ENCODE measurements at places on chromosomes 11 and 22.

DNA sequence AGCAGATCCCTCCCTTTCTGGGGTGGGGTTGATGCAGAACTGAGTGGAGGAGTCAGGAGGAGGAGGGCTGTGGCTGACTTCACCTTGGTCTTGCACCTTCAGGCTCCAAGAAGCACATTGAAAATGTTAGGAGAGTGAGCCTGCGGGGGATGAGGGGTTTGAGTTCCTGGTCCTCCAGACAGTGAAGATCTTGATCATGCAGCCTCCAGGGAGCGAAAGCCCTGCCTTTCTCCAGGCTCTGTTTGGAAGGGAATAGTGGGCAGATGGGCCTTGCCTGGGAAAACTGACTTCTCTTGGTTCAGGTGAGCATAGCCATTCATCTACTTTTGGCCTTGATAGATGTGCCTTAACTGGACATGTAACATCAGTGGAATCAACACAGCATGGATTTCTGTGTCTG lies 267.6 kb upstream of the B3GAT1 start:
- no peak for DNase-seq

DNA sequence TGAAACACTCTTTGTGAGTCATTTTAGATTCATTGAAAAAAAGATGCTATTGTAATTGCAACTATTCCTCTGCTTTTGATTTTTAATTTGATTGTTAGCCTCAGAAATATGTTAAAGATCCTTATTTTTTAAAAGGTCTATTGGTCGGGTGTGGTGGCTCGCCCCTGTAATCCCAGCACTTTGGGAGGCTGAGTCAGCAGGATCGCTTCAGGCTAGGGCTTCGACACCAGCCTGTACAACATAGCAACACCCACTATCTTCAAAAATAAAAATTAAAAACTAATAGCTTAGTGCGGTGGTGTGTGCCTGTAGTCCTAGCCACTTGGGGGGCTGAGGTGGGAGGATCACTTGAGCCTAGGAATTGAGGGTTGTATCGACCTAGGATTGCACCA lies 71.9 kb upstream of the MYO18B start:
- no peak for DNase-seq

GRCh38 chr11:63274776-63275175 lies 31.4 kb upstream of the SLC22A25 start:
- no peak for DNase-seq

- DNase-seq = no peak
Measured at GRCh38 chr11:11461473-11461872, 108.4 kb upstream of the CSNK2A3 start.

GRCh38 chr22:46770151-46770641 lies 7.7 kb downstream of the TBC1D22A start:
- DNase-seq = no peak

- no peak for DNase-seq
Measured at GRCh38 chr11:58006940-58007339, 16.7 kb upstream of the OR9Q1 start.

- no peak for DNase-seq
Measured at GRCh38 chr11:16169541-16169940, 186.8 kb downstream of the SOX6 start.

DNA sequence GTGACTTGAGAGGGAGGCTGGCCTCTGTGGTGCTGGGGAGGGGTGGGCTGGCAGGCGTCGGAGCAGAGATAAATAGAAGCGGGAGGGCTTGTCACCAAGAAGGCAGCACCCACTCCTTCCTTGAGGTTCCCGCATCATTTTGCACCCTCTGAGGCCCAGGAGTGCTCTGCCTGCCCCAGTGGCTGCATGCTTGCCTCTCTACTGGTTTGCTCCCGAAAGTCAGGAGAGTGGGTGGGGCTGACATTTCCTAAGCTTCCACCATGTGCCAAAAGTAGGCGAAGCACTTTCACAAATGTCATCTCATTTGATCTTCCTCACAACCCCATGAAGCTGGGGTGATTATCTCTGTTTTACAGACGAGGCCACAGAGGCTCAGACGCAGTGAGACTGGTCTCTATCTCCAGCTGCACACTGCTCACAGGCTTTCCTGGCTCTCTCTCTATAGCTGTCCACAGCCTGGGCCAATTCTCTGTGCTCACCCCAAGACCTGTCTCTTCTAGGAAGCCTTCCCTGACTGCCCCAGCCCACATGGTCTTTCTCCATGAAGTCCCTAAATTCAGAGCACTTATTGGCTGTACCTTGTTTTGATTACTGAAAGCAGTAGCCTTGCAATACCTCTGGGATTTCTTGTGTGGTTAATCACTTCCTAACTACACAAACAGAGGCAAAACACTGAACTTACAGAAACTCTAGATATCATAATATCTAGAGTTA lies 2.6 kb upstream of the UCP3 start:
- DNase-seq = peak; percentile 85

GRCh38 chr11:8698917-8699441 lies 16.4 kb downstream of the RPL27A start:
- no peak for DNase-seq

DNA sequence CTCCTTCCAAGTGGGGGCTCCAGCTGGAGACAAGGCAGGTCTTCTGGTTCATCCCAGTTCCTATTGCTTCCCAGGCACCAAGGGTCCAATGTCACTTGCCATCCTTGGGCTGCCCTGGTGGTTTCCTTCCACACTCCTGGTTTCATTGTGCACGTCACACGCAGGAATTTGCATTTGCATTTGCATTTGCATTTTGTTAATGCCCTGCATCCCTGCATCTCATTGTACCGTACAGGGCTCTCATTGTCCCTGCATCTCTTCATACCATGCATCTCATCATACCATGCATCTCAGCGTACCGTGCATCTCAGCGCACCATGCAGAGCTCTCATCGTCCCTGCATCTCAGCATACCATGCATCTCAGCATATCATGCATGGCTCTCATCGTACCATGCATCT lies 112.2 kb upstream of the SYT13 start:
- DNase-seq = no peak

GRCh38 chr22:27971926-27972325 lies 52.9 kb upstream of the PITPNB start:
- no peak for DNase-seq

DNA sequence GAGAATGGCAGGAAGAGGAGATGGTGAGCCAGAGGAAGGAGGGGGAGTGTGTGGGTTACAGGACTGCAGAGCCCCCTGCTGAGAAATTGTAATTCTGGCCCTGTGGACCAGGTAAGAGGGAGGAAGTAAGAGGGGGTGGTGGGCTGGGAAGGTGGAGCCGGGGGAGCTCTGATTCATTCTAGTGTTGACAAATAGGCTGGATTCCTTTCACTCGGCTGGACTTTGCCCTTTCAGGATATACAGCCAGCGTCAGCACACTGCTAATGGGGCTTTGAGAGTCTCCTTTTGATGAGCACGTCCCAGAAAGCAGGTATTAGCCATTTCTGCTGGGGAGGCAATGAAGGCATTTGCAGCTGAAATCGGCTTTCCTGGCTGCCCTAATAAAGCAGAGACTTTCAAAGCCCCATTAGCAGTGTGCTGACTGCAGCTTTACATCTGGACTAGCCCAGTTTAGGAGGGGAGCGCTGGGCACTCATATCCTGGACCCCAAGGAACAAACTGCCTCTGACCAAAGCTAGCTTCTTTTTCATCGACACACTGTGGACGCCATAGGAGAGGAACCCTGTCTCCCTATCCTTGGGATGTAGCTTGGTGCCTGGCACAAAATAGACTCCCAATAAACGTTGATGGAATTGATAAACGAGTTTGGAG lies 44.8 kb upstream of the CADM1 start:
- no peak for DNase-seq

GRCh38 chr11:8501836-8502235 lies 92.2 kb downstream of the STK33 start:
- no peak for DNase-seq

- no peak for DNase-seq
Measured at GRCh38 chr22:46064966-46065666, 85.2 kb upstream of the PPARA start.

DNA sequence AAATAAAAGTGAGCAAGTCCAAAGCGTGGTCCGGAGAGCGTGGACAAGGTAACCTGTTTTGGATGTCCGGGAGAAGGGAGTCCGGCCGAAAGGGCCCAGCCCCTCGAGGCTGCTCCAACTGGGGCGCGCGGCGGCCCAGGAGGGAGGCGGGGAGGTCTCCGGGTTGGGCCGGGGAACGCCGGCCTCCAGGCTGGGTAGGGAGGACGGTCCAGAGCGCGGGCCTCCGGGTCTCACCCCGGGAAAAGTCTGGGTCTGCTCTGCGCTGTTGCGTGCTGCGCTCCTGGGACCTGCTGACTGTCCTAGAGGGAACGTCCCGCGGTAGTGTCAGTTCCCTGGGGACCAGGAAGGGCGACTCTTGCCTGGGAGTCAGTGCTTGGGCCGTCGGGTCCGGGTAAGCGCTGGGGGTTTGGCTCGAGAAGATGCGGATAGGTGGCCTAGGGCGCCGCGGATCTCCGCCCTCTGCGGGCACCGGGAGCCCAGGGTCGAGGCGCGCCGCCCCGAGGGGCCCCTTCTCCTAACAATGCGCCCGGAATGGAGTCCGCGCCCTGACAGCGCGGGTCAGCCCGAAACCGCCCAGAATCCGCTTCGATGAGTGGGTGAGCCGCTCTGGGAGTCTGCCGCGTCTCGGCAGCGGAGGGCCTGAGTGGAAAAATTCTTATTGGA lies 988 bp upstream of the FLI1 start:
- DNase-seq = no peak

DNA sequence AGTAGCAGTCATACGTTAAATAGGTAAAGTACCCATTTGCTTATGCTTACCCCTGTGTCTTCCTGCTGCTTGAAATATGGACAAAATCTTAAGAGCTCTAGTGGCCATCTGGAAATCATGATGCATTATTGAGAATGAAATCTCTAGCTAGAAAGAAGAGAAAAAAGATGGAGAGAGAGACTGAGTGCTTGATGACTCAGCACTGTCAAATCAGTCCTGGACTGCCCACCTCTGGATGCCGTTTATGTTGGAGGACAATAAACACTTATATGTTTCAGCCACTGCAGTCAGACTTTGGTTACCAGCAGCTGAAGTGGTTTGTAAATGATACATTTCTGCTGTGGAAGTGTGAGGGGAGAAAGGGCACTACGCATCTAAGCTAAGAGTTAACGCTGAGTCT lies 3.6 kb downstream of the OR8B4 start:
- DNase-seq = no peak

GRCh38 chr22:43424666-43425630 lies 13.1 kb downstream of the MPPED1 start:
- DNase-seq = no peak

- no peak for DNase-seq
Measured at GRCh38 chr22:20578707-20579106, 71.3 kb downstream of the MED15 start.

- DNase-seq = peak; percentile 83
Measured at GRCh38 chr22:24951942-24952836, at the start of gene KIAA1671. TSS of gene KIAA1671 (plus strand) at chr22:24952716. CDS start at chr22:25028000, 75,284 bp downstream.

DNA sequence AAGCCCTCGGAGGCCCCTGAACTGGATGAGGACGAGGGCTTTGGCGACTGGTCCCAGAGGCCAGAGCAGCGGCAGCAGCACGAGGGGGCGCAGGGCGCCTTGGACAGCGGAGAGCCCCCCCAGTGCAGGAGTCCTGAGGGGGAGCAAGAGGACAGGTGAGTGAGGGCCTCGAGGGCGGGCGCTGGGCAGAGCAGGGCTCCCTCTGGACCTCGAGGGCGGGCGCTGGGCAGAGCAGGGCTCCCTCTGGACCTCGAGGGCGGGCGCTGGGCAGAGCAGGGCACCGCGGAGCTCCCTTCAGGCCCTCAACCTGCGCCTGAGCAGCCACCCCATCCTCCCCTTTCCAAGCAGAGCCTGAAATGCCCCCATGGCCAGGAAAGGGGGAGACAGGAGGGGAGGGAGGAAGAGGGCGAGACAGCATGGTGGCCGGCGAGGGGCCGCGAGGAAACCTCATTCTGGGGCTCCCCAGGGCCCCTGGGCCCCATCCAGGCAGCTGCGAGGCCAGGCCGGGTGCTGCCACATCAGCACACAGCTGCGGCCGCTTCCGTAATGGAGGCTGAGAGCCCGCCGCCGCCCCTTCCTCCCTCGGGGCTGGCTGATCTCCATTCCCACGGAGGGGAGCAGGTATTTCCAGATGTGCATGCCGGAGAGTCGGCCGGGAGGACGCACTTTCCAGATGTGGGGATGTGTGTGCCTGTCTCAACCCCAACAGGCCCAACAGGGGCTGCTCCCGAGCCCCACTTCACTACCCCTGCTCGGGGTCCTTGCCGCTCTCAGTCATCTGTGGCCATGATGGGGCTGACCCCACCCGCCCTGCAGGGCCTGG lies 10.0 kb downstream of the PRR33 start:
- DNase-seq = no peak

- DNase-seq = no peak
Measured at GRCh38 chr11:116366980-116367645, 405.7 kb downstream of the BUD13 start.

- no peak for DNase-seq
Measured at GRCh38 chr11:106619320-106619990, 398.8 kb downstream of the GUCY1A2 start.

DNA sequence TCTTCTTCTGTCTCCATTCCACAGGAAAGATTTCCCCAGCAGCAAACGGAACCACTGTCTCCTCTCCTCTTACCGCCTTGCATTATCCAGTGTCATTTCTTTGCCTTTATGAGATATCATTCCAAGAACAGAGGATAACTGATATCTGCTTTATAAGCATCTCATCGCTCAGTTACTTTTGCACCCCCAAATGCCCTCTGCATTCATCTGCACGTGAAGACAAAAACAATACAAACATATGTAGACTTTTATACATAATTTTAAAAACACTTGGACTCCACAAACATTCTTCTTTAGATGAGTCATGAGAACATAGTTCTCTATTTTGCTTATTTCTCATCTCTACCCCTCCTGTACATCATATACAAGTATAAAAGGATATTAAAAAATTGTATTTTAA lies 512 bp upstream of the OR51T1 start:
- no peak for DNase-seq

- DNase-seq = no peak
Measured at GRCh38 chr22:46636221-46637002, 16.2 kb downstream of the GRAMD4 start.

- peak; percentile 4 for DNase-seq
Measured at GRCh38 chr11:84558085-84558905, 1068.8 kb downstream of the DLG2 start.

DNA sequence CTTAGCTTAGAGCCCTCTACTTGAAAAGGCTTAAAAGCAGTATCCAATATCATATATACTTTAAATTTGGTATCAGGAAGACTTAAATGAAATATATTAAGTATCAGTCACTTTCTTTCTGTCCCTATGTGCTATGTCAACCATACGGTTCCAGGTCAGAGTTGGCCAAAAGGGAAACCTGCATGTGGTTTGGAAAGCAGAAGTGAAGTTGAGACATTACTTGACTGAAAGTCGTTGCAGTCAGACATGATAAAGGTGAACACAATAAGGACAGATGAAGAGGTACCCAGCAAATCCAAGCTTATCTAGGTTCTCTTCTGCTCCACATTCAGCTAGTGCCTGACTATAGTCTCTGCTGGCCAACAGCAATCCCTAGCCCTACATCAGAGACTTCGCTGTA lies 336.8 kb downstream of the KCNA4 start:
- no peak for DNase-seq

Data from CD4-positive, alpha-beta T cell treated with Interleukin-2 at 100 ng/mL for 4 hours (primary cell).